ENCODE measurements at places on chromosomes 5 and 9. TPM values are rescaled to one million over a fixed set of nuclear protein-coding genes. Genes with fewer than 3 reads are reported as not detected.

DNA sequence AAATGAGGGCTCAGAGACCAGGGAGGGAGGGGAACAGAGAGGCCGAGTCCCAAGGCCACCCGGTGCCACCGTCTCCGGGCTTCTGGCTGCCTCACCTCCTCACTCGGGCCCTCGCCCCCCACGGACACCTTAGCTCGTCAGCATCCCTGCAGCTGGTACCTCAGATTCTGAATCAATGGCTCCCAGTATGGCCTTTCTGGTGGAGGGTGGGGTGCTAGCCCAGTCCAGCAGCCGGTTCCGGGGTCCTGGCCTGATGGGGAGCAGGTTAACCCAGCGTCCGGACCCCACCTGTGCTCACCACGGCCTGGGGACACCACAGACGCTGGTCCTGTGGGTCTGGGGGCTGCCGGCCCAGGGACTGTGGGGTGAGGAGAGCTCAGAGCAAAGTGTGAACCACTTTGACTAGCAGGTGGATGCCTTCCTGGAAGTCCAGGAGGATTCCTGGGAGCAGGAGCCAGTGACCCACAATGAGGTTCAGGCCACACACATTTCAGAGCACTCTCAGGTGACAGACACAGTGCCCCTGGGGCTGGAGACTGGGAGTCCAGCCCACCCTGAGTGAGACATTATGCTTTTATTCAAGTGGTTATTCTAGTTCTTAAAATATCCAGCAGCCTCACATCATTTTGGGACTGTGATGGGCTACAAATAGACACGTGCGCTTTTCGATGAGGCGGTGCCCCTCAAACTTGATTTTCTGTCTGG lies 53.3 kb downstream of the AHRR start:
- H3K4me3 ChIP-seq = no peak overlapping the region
- no peak overlapping the region for H3K27ac ChIP-seq
- H3K36me3 ChIP-seq = no peaks in the 10 kb centered on the region
- peaks cover 13% of the 10 kb centered on the region for H3K4me1 ChIP-seq

DNA sequence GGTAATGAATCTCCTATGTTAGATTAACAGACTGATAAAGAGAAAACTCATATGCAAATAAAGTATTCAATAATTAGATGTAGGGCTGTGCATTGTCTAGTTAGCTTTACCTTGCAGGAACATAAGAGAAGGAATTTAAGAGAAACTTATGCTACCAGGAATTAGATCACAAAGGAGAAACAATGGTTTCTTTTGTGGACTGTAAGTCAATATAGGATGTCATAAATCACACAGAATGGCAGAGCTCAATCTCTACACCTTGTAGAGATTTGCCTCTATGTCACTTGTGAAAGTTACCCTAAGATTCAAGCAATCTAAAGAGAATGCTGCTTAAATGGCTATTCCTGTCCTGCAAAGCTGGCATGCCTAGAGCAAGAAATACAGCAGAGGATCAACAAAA lies 26.0 kb downstream of the SLCO4C1 start:
- no peaks in the 10 kb centered on the region for H3K4me1 ChIP-seq
- DNase-seq = no peak
- H3K36me3 ChIP-seq = no peaks in the 10 kb centered on the region

- no peak for DNase-seq
- H3K27ac ChIP-seq = no peak overlapping the region
- no peaks in the 10 kb centered on the region for H3K27me3 ChIP-seq
- no peaks in the 10 kb centered on the region for H3K4me1 ChIP-seq
Measured at GRCh38 chr5:72885824-72886223, 69.4 kb downstream of the TNPO1 start.

DNA sequence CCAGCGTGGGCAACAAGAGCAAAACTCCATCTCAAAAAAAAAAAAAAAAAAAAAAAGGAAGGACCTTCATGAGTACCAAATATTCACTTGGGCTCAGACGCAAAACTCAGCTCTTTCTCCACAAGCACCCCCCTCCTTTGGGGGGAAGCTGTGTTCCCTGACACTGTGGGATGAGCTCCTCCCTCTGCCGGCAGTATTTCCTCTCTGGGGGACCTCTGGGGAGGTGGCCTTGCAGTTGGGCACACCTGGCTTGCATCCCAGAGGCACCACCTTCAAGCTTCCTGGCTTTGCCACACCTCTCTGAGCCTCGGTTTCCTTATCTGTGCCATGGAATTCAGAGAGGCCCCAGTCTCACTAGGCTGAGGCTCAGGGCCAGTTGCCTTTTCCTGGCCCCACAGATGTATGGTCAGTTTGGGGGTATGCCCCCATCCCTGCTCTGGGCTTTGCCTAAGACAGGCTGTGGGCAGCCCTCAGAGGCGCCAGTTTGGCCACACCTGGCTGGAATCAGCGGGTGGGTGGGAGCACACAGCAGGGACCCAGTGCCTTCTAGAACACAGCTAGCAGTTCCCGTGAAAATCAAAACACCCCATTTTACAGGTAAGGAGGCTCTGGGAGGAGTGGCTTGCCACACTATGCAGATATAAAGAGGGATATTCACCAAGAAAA lies 157.5 kb upstream of the IER5L start:
- DNase-seq = peak; percentile 76
- H3K4me1 ChIP-seq = peaks cover 36% of the 10 kb centered on the region
- no peak overlapping the region for H3K4me3 ChIP-seq
- no peaks in the 10 kb centered on the region for H3K36me3 ChIP-seq
- H3K27ac ChIP-seq = peak overlapping the region; percentile 93

DNA sequence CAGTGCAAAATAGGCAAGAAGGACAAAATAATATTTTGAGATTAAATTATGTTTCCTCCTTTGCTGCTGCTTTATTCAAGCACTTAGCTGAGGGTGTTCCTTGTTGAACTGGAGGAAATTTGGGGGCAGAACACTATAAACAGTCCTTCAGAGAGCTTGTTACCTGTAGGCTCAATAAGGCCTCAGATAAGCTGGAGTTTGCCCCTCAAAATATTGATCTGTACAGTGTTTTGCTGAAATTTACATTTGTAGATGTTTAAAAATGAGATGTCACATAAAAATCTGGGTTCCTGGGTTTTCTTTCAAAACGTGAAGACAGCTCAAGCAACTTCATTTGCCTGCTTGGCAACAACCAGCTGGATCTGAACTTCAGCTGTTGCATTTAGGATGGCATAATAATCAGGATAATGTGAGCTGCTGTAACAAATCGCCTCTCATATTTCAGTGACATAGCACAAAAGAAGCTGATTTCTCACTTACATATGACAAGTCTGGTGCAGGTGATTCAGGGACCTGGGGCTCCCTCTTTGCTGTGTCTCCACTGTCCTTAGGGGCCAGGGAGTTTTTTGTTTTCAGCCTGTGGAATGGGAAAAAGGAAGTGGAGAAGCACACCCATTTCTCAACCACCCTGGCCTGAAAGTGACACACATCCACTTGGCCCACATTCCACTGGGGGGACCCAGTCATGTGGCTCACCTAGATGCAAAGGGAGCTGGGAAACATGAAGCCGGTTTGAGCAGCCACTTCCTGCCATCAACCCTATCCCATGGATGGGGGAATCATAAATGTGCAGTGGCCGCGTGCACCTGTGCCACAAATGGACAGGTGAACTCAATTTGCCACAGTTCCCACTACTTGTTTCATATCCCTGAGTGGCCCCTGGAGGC lies 2.4 kb upstream of the PSAT1 start:
- H3K27me3 ChIP-seq = no peaks in the 10 kb centered on the region
- no peak overlapping the region for H3K27ac ChIP-seq
- H3K4me3 ChIP-seq = no peak overlapping the region
- H3K4me1 ChIP-seq = peaks cover 32% of the 10 kb centered on the region
- DNase-seq = no peak
- H3K36me3 ChIP-seq = no peaks in the 10 kb centered on the region

GRCh38 chr5:30149526-30149925 lies 1044.0 kb upstream of the CDH6 start:
- no peaks in the 10 kb centered on the region for H3K36me3 ChIP-seq
- no peaks in the 10 kb centered on the region for H3K4me1 ChIP-seq
- no peak for DNase-seq
- H3K4me3 ChIP-seq = no peak overlapping the region
- no peaks in the 10 kb centered on the region for H3K27me3 ChIP-seq

GRCh38 chr9:37102486-37102885 lies 17.9 kb upstream of the ZCCHC7 start:
- no peaks in the 10 kb centered on the region for H3K36me3 ChIP-seq
- H3K4me3 ChIP-seq = no peak overlapping the region
- no peaks in the 10 kb centered on the region for H3K27me3 ChIP-seq
- no peaks in the 10 kb centered on the region for H3K4me1 ChIP-seq
- H3K27ac ChIP-seq = no peak overlapping the region
- no peak for DNase-seq

TEX48 gene
- not detected for total RNA-seq

WDR31 gene
- total RNA-seq = 2.3 TPM

TNC gene
- 1.6 TPM for total RNA-seq

MEGF10 gene
- total RNA-seq = not detected

GLIPR2 gene
- total RNA-seq = 1.6 TPM

All from body of pancreas (tissue), 4 donors.